OCI-LY7 (cell line): ENCODE measurements at places on chromosomes 12 and 14.

DNA sequence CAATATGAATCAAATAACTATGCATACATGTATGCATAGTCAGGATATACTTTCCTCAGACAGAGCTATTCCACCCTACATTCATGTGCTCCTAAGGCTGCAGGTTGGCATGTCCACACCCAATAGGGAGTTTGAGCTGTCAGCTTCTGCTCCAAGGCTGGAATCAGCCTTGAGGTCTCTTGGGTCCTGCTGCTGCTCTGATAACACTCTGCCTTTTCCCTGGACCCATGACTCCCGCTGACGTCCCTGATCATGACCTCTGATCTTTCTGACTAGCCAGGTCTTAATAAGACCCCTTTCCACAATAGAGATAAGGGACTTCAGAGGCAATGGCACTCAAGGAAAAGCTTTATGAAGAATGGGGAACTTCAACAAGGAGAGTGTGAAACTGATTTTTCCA, 5.7 kb downstream of the PITPNM2 start:
- DNase-seq, result no peak

- no peak for DNase-seq
Observed at GRCh38 chr12:83186419-83186818, 499.7 kb downstream of the TMTC2 start.

DNA sequence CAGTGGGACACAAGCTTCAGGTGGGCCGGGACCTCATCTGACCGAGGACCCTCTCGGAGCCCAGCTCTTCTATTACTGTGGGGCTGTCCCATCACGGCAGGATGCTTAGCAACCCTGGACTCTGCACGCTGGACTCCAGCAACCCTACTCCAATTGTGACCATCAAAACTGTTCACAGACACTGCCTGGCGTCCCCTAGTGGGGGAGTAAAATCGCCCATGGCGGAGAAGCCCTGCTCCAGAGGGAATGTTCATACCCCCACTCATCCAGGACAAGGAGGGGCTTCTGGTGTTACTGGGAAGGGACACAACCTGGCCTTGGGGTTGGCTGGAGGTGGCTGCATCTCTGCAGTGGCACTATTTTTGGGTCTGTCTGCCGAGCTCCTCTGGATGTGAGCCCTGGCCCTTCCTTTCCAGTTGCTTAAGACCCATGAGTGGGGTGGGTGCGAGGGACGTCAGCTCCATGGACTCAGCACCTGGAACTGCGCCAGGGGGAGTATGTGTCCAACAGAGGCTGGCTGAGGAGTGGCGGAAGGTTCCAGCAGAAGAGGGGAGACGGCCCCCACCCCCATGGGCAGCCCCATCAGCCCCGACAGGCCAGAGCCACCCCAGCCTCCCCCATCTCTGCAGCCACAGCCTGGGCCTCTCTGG, 103.8 kb downstream of the RFLNA start:
- DNase-seq, result no peak

DNA sequence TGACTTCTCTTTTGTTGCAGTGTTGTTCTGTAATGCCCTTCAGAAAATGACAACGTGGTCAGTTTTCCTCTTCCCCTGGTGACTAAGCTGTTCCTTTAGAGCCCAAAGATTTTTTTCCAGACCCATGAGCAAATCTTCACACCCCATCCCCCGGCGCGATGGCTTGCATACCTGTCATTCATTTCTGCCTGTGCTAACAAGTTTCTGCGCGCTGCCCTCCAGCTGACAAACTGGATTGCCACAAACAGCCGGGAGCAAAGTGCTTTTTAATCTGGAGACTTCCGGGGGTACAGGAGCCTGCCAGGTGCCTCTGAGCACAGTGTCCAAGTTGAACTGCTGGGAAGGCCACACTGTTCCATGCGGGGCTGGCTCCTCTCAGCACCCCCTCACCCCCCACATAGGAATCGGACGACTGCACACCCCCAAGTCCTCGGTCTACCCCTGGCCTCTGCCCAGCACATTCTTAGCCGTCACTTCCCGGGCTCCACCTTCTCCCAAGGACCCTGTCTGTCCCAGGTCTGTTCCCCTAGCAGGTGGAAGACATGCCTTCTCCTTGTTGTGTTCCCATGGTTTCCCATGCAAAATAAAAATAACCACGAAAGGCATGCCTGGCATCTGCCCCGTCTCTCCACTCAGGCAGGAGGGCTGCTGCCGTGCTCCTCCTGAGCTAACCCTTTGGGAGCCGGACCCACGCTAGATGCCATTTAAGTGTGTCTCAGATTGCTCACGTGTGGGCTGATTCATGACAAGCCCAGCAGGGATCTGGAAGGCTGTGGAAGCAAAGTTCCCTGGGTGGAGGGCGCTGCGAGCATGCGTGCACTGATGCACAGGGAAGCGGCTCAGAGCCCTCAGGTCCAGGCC, 14.1 kb downstream of the RILPL1 start:
- DNase-seq, result no peak

GRCh38 chr14:57796556-57796955, 69.3 kb downstream of the SLC35F4 start:
- no peak for DNase-seq
